ENCODE measurements at places on chromosomes 12 and 14. TPM values are rescaled to one million over a fixed set of nuclear protein-coding genes. Genes with fewer than 3 reads are reported as not detected.

Gene AREL1
- total RNA-seq: 43.6 TPM

Gene GPR65
- 21.1 TPM for total RNA-seq

DNA sequence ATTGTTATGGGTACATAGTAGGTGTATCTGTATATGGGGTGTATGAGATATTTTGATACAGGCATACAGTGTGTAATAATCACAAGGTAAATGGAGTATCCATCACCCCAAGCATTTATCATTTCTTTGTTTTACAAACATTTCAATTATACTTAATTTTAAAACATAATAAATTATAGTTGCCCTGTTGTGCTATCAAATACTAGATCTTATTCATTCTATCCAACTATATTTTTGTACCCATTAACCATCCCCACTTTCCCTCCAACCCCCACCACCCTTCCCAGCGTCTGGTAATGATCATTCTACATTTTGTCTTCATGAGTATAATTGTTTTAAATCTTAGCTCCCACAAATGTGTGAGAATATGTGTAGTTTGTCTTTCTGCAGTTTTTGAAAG, 302.6 kb downstream of the FOXG1 start:
- DNase-seq: no peak

DNA sequence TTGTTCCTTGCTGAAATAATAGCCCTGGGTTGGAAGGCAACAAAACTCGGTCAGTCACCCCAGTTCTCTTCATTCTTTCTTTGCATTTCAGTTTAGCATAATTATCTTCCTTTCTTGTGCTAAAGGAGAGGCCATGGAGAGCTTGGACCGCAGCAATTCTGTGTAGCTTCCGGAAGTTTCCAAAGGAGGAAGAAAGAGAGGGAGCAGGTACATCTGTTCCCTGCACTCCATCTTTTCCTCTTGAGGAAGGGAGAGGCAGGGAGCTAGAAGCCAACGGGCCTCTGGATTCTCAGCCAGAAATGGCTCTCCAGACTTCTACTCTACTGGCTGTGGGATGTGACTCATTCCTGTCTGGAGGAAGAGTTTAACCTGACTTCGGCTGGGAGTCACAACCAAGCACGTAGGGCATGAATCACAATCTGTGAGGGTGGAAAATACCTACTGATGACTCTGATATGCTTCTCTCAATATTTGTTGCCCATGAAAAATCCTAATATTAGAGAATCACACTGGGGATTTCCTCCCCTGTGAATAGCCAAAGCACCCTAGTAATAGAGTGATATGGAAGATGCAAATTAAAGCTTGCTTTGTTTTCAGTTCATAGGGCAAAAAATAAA, 17.0 kb downstream of the ANO6 start:
- no peak for DNase-seq

DNA sequence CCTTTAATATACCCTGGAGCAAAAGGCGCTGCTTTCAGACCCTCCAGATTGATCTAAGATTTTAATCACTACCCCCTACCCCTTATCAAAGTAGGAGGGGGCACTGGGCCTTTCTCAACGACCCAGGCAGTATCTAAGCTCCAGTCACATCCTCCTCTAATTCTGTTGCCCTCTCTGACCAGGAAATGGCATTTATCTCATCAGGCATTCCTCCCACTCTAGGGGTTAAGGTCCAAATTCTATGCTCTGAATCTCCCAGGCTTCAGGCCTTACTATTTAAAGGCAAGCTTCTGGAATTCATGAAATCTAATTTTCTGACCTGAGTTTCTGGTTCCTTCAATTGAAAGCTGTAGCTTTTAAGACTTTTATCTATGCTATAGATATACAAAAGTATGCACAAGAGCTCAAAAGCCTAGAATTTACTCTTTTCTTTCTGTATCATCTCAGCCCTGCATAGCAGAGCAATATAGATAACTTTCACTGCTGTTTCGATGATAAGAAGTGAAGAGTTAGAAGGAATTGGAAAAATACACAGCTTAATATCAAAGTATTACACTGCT, 622.9 kb downstream of the RPS29 start:
- no peak for DNase-seq

- DNase-seq: no peak
Observed at GRCh38 chr14:68292441-68293215, 473.0 kb downstream of the RAD51B start.

- DNase-seq: no peak
Observed at GRCh38 chr12:9649532-9649940, 20.0 kb upstream of the CLEC2D start.
